Muscle of leg (tissue), 16 donors: ENCODE measurements at places on chromosomes 12 and 14. TPM values are rescaled to one million over a fixed set of nuclear protein-coding genes. Genes with fewer than 3 reads are reported as not detected.

NPFF gene
- 0.98 TPM for total RNA-seq

ZDHHC17 gene
- total RNA-seq: 59.4 TPM

GRCh38 chr12:130719263-130719859 is 3.3 kb upstream of the RIMBP2 start:
- no peaks in the 10 kb centered on the region for H3K36me3 ChIP-seq
- peaks cover 21% of the 10 kb centered on the region for H3K4me1 ChIP-seq
- DNase-seq: no peak
- H3K27ac ChIP-seq: no peak overlapping the region

DNA sequence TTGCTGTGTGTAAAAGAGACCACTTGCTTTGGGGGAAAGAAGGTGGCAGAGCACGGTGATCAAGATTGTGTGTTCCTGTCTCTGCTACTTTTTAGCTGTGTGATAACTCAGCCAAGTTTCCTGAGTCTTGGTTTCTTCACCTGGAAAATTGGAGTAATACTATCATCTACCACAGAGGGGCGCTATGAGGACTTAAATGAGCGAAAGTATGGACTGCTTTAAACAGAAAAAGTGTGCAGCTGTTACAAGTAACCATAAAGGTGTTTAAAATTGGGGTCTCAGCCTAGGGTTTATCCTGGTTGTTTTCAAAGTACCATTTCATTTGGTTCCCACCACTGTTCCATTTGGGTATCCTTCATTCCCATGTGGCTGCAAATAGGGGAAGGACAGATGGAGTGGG is 65.9 kb upstream of the WSCD2 start:
- H3K36me3 ChIP-seq: no peaks in the 10 kb centered on the region
- H3K4me3 ChIP-seq: no peak overlapping the region
- no peak for DNase-seq
- no peaks in the 10 kb centered on the region for H3K4me1 ChIP-seq
- no peaks in the 10 kb centered on the region for H3K27me3 ChIP-seq

DNA sequence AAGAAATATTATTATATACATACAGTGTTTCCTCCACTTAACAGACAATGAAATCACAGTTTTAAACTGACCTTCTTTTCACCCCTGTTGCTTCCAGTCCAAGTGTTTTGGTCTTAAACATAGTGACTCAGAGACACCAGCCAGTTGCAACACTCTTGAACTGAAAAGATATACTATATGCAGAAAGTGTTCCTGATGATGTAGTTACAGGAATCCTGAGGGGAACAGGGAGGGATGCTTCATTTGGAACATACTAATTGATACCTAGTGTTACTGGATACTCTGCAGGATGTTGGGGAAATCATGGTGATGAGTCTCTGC is 420.8 kb downstream of the CCDC91 start:
- H3K4me1 ChIP-seq: peaks cover 4% of the 10 kb centered on the region
- peak; percentile 92 for DNase-seq
- no peaks in the 10 kb centered on the region for H3K36me3 ChIP-seq
- H3K4me3 ChIP-seq: no peak overlapping the region
- H3K27ac ChIP-seq: peak overlapping the region; percentile 26

PPP4R3A gene
- total RNA-seq: 69.0 TPM
